ENCODE measurements at places on chromosomes 3 and 15.

DNA sequence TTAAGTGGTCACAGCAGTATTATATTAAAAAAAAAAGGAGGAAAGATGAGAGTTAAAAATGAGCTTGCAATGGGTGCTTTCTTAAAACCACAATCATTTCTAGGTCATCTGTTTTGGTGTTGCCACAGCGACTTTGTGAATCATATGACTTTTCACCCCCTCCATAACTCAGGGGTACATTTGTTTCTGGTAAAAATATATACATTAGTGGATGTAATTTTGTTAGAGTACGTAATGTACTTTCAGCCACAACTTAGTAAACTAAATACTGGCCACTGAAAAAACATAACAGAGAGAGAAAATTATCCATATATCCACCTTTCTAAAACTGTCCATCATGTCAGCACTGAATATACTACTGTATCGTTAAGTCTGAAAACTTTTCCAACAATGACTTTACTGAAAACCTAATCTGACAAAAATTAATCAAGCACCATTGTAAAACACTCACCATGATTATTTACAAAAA, 3.4 kb downstream of the ANKRD28 start:
- DNase-seq: peak; percentile 33

DNA sequence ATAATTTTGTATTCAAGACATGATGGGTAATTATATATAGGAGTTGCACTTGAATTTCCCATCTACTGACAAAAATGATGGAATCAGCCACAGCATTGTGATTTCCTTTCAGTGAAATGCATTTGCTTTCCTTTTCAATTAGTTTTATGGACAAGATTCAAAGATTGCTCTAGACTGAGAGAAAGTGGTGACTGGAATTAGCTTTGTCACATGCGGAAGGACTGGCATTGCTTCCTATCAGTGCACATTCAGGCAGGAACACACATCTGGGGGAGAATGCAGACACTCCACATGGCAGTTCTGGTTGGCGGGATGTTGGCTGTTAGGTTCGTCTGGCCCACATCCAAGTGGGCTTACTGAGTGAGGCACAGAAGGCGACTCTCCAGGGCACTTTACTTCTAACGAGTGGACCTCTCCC, 399.3 kb upstream of the RGMA start:
- DNase-seq: no peak

DNA sequence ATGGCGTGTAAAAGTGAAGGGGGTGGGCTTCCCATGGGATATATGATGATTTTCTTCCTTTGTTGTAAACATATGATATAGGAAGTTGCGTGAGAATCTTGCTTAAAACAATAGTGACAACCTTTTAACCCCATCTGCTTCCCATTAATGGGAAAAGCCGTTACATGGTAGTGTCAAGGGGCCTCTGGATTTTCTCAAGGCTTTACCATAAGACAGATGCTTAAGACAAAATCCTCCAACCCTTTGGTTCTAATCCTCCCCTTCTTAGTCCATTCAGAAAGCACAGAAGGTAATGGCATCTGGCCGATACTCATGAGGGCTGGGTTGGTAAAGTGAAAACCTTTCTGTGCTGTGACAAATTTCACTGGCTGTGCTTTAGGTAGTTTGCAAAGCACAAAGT, 25.0 kb downstream of the DPH3 start:
- no peak for DNase-seq

DNA sequence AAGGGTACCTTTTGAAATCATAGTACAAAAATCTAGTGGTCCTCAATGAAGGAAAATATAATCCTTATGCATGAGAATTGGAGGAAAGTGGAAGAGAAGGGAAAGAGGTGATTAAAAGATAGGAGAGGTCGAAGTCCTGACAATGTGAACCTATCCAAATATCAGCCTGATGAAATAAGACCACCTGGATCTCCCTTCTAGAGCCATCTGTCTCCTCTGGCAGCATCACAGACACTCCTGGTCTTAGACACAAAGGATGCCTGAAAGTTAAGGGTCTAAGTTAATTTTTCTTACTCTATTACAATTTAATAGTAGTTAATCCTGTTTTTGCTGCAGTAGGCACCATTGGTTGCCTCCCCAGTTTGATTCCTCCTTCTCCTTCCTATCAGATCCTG, 11.1 kb upstream of the TMED3 start:
- DNase-seq: no peak

- no peak for DNase-seq
Observed at GRCh38 chr3:87082796-87083440, 92.0 kb upstream of the VGLL3 start.

DNA sequence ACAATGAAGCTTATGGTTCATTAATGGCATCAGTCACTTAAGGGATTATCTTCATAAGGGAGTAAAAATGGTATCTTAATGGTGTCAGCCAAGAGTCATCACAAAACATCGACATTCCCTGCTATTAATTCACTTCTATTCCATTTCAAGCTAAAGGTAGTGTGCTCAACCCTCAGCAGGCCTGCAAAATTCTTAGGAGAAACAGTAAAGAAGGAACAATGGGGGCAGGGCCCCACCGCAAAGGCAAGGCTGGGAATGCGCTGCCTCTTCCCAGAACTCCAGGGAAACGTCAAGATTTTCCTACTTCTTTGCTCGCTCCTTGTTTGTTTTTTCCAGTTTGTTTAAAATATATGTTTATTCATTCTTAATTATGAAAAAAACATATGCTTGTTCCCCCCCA, 187.3 kb upstream of the TSC22D2 start:
- DNase-seq: no peak

GRCh38 chr15:69154684-69155083, 5.8 kb upstream of the GLCE start:
- no peak for DNase-seq

GRCh38 chr3:18442756-18443664, 17.9 kb upstream of the SATB1 start:
- peak; percentile 37 for DNase-seq

GRCh38 chr15:70584838-70585706, 178.3 kb downstream of the UACA start:
- DNase-seq: peak; percentile 70

All from CD4-positive, alpha-beta T cell treated with Interleukin-6 for 4 hours (primary cell).